ENCODE measurements at places on chromosomes 11 and 22. TPM values are rescaled to one million over a fixed set of nuclear protein-coding genes. Genes with fewer than 3 reads are reported as not detected.

- DNase-seq, result no peak
Observed at GRCh38 chr11:18253233-18253632, 4.8 kb upstream of the SAA2 start.

DNA sequence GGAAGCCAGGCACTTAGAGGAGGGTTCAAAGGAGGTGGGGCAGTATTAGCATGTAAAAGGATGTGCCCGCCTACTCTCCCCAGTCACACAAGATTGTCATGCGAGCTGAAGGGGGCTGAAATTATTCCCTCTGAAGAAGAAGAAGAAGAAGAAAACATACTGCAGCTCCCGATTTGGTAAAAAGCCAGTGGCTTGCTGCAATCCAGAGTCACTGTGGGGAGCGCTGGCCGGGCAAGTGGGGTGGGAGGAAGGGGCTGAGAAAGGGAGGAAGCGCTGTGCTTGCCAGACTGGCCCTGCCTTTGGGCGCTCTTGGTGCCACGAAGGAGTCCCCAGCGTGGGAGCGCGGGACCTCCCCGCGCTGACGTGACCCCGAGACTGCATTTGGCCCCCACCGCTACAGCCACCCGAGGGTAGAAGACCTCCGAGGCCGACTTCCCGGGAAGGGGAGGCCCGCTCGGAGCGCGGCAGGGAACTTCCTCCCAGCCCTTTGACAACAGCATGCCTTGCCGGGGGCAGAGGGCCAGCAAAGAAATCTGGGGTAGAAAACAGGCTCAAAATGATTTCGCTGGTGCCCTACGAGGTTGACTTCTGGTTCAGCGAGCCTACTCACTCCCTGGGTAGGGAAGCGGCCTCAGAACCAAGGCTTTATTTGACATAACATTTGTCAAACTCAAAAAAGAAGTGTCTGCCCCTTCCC lies 906.3 kb downstream of the DLG2 start:
- DNase-seq, result peak; percentile 63

The FAM89B gene
- 21.7 TPM for total RNA-seq

The HBG2 gene
- total RNA-seq, result not detected

The MB gene
- total RNA-seq, result 0.29 TPM

- no peak for DNase-seq
Observed at GRCh38 chr11:27237643-27238042, 125.4 kb downstream of the CCDC34 start.

GRCh38 chr11:46930089-46930488 lies 6.5 kb upstream of the CSTPP1 start:
- DNase-seq, result no peak

The SHISA8 gene
- total RNA-seq, result 0.72 TPM

DNA sequence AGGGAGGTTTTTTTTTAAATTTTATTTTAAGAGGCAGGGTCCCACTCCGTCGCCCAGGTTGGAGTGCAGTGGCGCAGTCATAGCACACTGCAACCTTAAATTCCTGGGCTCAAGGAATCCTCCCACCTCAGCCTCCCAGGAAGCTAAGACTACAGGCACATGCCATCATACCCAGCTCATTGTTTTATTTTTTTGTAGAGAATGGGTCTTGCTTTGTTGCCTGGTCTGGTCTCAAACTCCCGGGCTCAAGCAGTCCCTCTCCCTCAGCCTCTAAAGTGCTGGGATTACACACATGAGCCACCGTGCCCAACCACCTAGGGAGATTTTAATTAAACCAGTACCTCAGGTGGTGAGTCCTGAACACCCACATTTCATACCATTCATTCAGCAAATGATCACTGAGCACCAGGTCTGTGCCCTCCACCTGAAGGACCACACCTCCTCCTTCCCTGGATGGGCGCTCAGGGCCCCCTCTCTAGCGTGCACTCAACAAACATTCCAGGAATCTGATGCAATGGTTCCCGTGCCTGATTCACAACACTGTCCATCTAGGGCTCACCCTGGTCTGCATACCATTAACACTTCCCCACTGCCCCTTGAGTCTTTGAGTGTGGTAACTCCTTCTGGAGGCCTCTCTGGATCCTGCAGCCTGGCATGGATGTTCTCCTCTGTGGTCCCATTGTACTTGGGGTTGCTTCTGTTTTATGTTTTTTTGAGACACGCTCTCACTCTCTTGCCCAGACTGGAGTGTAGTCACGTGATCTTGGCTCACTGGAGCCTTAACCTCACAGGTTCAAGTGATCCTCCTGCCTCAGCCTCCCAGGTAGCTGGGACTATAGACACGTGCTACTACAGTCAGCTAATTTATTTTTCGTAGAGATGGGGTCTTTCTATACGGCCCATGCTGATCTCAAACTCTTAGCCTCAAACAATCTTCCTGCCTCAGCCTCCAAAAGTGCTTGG lies 9.6 kb upstream of the MYH9 start:
- no peak for DNase-seq

DNA sequence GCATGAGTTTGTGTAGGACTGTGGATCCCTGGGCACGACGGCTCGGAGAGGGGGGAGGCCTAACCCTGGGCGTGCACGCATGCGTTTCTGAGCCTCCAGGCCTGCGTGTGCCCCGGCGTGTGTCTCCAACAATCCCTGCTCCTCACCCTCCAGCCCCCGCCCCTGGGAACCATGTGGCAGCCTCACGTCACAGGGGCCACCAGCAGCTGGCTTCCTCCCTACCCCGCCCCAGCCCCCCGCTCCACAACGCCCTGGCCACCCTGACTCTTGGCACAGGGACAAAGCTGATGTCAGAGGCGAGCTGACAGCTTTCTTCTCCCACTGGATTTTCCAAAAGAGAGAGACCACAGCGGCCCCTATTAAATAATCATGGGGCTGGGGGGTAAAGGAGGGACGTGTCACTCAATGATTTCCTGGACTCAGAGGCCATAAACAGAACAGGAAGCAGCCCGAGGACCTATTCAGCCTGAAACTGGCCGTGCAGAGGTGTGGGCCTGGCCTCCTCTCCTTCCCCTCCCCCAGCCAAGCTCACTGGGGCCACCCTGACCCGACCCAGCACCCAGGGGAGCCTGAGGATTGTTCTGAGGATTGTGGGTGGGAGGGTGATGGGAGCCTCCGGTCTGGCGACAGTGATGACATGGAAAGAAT lies 6.8 kb upstream of the LIF start:
- no peak for DNase-seq

DNA sequence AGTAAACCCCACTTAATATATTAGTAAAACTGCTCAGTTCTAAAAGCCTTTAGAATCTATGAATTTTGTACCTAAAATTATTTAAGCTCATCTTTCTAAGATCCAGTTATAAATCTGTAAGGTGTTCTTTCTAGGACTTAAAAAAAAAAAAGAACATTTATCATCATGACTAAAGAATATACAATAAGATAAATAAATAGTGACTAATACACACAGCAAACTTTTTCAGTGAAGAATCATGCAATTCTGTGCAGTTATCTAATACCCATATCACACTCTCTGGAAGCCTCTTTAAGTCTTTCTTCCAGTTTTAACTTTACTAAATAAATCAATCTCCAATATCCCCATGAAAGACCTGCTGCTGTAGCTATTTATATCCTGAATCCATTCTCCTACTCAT lies 59.8 kb downstream of the CEP57 start:
- DNase-seq, result no peak

DNA sequence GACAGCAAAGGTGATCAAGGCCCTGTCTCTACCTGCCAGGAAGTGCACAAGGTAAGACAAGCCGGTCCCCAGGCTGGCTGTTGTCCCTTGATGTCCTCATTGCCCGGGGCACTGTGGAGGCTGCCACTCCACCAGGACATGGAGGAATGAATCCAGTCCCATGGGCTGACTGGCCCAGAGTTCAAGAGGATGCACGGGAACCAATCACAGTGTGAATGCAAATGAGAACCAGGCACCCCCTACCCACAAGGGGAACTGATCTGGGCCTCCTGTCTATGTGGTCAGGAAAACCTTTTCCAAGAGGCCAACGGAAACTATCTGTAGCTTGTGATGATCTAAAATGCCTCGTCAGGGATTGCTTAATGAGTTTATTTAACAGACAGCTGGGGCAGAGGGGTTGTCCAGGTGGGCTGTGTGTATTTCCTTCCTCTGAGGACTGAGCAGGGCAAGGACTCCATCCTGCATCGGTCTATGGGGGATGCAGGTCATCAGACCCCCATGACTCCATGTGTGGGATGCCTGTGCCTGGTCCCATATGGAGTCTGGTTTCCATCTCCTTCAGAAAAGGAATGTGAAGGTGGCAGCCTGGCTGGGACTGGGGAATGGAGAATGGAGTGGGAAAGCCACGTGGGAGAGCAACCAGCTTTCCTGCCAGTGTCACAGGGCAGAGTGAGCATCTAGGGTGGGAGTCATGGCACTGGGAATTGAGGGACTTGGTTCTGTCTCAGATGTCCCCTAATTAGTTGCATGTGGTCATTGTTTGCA lies 60.5 kb downstream of the CD82 start:
- no peak for DNase-seq

GRCh38 chr11:134266440-134266839 lies 9.7 kb upstream of the GLB1L3 start:
- no peak for DNase-seq
